ENCODE measurements at places on chromosomes 5 and 9.

GRCh38 chr9:97737429-97737828 lies 40.3 kb upstream of the XPA start:
- no peak for DNase-seq

DNA sequence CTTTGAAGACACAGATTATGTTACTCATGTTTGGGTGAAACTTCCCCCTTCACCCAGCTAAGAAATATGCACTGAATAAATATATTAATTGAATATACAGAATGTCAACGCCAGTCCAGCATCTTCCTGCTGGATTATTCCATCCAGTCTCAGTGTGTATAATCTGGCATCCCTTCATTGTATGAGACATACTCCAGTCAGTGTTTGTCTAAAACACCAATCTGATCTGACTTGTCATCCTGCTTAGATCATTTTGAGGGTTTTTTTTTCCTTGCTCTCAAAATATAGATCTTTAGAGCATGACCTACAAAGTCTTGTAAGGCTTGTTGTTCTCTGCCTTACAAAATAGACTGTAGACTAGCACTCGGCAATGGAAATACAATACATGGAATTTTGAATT lies 195.1 kb downstream of the SMARCA2 start:
- no peak for DNase-seq

- DNase-seq, result no peak
These were observed 259.9 kb downstream of the SYK start for GRCh38 chr9:91061506-91061905.

DNA sequence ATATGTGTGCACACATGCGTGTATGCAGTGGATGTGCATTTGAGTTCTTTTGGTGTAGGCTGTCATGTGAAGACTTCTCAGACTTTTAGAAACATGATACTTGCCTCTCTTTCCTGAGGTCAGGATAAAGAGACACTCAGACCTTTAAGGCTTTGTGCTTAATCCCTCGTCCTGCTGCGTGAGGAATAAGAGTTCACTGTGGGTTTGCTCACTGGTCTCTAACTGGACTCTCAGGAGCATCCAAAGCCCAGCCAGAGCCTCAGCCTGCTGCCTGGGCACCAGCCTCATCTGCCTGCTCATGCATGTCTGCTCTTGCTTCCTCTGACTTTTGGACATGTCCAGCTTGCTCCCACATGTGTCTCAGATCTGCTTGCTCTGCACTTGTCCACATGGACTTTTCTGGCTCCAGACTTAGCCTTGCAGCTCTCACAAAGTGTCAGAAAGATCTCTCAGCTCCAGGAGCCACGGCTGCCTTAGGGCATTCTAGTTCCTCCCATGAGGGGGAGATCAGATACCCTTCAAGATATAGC lies 65.1 kb upstream of the ZNF366 start:
- no peak for DNase-seq

DNA sequence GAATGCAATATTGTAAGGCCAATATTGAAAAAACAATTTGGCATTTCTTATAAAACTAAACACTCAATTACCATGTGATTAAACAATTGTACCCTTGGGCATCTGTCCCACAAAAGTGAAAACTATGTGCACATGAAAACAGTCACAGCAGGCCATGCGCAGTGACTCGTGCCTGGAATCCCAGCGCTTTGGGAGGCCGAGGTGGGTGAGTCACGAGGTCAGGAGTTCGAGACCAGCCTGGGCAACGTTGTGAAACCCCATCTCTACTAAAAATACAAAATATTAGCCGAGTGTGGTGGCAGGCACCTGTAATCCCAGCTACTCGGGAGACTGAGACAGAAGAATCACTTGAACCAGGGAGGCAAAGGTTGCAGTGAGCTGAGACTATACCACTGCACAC lies 343.7 kb downstream of the DMRTA1 start:
- no peak for DNase-seq

GRCh38 chr9:133494636-133495326 lies 15.9 kb upstream of the SLC2A6 start:
- no peak for DNase-seq

- no peak for DNase-seq
These were observed 27.5 kb downstream of the ZNF474 start for GRCh38 chr5:122156724-122157325.

GRCh38 chr9:98215821-98216220 lies 23.4 kb upstream of the CORO2A start:
- DNase-seq, result no peak

- no peak for DNase-seq
These were observed 372.3 kb upstream of the FTMT start for GRCh38 chr5:121479337-121479736.

DNA sequence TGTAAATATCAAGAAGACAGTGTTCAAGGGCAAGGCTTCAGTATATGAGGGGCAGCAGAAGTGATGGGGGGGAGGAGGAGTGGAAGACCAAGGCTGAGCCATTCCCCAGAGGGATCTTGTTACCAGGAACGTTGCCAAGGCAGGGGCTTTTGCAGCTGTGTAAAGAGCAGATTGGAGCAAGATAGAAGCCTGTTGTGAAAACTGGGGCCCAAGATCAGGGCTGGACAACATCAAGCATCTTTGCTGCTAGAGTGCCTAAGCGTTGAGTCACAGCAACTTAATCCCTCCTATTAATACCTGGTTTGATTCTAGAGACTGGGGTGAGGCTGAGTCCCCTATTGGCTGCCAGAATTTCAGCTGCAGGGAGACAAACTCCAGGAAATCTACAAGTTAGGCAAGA lies 18.4 kb upstream of the ERCC6L2 start:
- DNase-seq, result no peak

DNA sequence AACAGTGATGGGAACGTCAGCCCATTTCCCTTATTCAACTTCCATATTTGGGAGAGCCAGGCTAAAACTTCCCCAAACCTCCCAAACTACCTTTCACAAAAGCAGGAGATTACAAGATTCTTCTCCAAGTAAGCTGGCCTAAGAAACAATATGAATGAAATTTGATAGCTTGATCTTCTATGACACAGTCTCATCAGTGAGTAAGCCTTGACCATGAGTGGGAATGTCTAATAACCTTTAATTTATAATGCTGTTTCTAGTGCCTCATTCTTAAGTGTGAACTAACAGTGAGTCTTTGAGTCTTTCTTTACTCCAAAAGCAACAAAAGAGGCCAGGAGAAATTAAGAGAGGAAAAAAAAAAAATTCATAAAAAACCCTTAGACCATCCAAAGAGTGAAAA lies 1379.9 kb downstream of the EFNA5 start:
- no peak for DNase-seq

DNA sequence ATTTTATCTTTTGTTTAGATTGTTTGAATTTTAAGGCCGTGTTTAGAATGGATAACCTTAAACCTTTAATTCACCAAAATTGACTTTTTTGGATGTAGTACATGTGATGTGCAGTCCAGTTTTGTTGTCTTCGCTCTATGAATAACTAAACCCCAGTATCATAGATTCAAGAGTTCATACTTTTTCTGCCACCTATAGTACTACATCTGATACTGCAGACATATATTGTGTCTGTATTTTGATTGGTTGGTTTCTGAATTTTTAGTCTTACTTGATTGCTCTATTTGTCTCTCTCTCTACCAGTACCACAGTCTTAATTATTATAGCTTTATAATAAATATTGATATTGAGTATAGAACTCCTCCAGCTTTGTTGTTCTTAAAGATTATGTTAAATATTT lies 58.1 kb downstream of the PPIP5K2 start:
- no peak for DNase-seq

- no peak for DNase-seq
These were observed 83.7 kb downstream of the PDE6A start for GRCh38 chr5:149860801-149861322.

DNA sequence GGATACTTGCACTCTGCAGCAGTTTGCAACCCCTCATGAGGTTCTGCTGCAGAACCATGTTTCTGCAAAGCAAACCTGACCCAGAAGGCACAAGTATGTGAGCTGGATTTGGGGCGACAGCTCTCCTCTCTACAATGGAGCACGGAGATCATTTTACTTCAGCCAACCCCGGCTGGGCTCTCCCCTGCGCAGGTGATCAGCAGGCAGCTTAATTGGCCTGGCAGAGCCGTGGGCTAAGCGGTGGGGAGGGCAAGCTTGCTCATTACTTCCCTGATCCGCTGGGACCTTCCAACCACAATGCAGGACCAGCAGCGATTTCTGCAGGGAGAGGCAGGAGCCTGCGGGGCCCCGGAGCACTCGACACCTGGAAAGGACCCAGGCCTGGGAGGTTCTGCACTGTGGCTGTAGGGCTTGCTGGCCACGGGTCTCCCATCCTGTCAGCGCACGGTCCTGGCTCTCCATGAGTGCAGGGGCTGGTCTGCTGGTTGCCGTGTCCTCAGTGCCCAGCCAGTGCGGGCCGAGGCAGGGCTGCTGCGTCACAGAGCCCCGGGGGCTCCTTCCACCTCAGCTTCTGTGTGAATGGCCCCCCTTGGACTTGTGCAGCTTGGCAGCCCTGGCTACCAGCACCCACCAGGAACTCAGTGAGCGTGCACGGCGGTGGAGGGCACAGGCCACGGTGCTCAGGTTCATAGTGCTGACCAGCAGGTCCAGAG lies 51.8 kb upstream of the RAPGEF1 start:
- DNase-seq, result no peak

DNA sequence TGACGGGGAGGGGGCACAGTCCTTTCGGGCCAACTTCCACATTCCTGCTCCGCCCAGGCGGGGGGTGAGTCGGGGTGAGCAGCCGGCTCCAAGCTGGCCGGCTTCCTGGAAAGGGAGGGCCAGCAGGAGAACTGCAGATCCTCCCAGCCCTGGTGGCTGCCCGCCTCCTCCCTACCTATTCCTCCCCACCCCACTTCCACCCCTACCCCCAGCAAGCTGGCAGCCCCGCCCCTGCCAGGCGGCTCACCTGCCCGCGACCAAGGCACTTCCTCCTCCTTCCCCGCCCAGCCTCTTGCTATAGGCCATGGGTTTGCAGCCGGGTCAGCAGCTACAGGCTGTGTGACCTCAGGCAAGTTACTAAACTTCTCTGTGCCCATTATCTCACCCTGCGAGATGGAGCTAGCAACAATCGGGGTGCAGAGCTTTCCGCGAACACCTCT lies 5.6 kb upstream of the IRF1 start:
- no peak for DNase-seq

All from cerebellar nuclear complex (tissue), 1 donor.